ENCODE measurements at places on chromosomes 3 and 15.

GRCh38 chr3:15539066-15539465, 17.6 kb upstream of the COLQ start:
- DNase-seq: no peak

GRCh38 chr3:160393346-160394008, 5.5 kb downstream of the IFT80 start:
- DNase-seq: no peak

- peak; percentile 18 for DNase-seq
These were observed 60.9 kb downstream of the RPLP1 start for GRCh38 chr15:69513450-69513960.

GRCh38 chr15:60494108-60494507, 15.2 kb upstream of the ICE2 start:
- no peak for DNase-seq

DNA sequence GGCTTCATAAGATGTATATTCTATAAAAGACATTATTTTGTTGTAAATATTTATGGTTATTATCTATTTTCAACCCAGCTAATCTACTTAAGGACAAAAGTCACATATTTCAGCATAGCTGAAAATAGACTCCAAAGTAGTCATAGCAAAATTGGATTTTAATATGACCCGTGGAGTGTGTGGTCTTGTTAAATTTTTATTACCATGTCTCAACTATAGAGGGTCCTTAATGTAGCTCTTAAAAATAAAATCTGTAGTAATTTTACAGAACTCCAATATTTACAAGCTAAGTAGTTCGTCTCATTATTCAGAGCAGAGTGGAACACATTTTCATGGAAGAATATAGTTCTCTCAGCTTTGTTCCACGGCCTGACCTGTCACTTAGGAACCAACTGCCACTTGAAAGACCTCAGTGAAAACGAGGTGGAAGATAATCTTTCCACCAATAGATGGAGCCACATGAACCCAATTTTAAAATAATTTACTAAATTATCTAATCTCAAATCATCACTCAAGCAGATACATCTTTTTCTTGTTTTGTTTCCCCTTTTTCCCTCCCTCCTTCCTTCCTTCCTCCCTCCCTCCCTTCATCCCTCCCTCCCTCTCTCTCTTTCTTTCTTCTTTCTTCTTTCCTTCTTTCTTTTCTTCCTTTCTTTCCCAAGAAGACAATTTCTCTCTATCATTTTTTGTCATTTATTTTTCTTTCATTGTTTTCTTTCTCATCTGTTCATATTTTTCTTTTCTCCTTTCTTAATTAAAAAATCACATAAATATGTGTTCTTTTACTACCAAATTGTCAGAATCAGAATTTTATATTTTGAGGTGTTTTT, 97.2 kb downstream of the CLDN1 start:
- DNase-seq: no peak

DNA sequence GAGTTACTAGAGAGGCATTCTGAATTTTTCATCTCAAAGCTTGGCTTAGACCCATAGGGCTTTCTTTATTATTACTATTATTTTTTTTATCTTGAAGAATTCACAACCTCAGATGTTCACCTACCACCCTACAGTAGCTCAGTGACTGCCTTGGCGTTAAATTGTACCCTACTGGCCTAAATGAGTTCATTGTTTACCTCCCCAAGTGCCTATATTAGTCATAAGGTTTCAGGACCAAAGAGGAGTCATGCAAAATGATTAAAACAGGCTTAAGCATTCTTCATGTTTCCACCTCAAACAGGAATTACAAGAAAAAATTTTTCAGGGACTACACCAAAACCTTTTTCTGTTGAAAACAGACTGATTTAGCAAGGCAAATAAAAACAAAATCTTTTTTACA, 751.5 kb downstream of the SQOR start:
- no peak for DNase-seq

Data from ecto neural progenitor cell (in vitro differentiated cells).